Neural crest cell (in vitro differentiated cells): ENCODE measurements at places on chromosomes 3 and 15. TPM values are rescaled to one million over a fixed set of nuclear protein-coding genes. Genes with fewer than 3 reads are reported as not detected.

XCR1 gene
- total RNA-seq: not detected in 2 replicates

CTXN2 gene
- 0.18 and 0.26 TPM in 2 replicates for total RNA-seq

ANKRD34C gene
- not detected in 2 replicates for total RNA-seq

DNA sequence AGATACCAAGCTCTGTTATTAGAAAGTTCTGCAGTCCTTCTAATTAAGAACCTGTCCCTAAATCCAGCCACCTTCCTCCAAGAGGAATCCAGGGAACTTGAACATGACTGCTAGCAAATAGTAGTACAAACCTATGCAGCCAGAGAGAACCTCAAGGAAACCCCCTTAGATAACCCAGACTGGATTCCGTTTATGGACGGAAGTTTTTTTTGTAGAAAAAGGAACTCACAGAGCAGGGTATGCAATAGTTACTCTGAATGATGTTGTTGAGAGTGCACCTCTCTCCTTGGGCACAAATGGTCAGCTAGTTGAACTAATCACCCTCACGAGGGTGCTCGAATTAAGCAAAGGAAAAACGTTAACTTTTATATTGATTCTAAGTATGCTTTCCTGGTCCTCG lies 40.8 kb downstream of the TM4SF18 start:
- DNase-seq: no peak

GRCh38 chr3:161049683-161050248 lies 55.4 kb downstream of the B3GALNT1 start:
- DNase-seq: no peak

DNA sequence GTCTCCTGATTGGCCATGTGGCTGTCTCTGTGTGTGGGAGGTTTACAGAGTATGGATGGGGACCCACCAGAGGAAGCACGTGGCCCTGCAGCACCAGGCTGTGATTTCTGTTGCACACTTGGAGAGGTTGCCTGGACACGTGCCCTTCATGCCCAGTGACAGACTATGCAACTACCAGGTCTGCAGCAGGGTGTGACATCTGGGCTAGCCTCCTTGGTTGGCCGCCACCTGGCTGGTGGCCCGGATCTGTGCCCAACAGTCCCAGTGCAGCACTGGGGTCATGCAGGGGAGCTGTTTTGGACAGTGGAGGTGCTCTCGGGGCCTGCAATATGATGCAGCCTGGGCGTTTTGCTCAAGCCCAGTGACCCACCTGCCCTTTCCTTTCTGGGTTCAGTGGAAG lies 212.5 kb downstream of the UBE3A start:
- DNase-seq: no peak

- no peak for DNase-seq
Observed at GRCh38 chr15:100199711-100200286, 142.0 kb downstream of the ADAMTS17 start.

HCN4 gene
- total RNA-seq: 4.0 and 4.1 TPM in 2 replicates

DNA sequence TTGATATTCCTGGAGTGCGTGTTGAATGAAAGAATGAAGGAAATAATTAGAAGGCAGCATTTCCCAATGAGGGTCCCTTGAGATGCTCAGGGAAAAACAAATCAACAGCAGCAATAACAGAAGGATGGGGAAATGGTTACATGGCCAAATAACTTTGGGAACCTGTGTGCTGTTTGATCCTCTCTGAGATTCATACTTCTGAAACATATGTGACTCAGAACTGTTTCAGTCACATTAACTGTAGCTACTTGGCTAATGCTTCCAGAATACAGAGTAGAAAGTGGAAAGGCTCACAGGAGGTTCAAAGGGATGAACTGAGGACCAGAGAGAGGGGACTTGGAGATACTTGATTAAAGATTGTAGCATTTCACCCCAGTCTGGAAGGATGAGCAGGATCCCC lies 258.2 kb downstream of the SLCO3A1 start:
- no peak for DNase-seq

- DNase-seq: no peak
Observed at GRCh38 chr15:87827131-87827530, 429.4 kb downstream of the NTRK3 start.

LRRC2 gene
- total RNA-seq: 0.12 TPM in 1 of 2 replicates, not detected in the other

DNA sequence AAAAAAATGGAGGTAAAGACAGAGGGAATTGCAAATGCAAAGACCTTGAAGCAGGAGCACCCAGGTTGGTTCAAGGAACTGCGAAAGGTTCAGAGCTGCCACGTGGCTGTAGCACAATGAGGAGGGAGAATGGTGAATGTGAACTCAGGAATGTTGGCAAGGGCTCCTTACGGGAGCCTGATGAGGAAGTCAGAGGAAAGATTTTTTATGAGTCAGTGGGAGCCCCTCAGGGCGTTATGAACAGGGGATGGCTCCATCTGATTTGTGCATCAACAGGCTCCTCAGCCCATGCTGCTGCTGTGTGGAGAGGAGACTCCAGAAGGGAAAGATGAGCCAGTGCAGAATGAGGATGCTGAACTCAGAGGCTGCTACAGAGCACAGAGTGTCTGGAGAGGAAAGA lies 194.4 kb downstream of the ARRDC4 start:
- no peak for DNase-seq

DNA sequence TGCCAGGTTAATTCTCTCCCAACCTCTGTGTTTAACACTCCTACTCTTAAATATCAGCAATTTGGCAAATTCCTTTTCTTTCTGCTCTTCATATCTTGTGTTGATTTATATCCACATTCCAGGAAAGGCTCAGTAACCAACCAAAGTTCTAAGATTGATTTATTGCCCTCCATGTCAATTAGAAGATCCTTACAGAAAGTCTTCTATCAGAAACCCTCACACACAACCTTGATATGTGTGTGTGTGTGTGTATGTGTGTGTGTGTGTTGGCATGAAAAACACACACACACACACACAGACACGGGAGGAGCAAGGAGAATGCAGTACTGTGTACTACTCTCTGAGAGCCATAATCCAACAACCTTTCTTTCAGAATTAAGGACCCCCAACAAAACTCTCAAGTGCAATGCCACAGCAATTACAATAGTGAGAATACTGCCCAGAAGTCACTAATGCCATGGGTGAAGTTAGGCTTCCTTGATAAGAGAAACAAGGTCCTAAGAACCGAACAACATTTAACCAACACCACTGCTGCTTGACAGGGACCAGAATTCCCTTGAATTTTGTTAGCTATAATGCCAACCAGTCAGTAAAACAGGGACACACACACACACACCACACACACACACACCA lies 1.1 kb downstream of the LSAMP start:
- peak; percentile 4 for DNase-seq

GRCh38 chr15:32105258-32106241 lies 75.2 kb downstream of the CHRNA7 start:
- no peak for DNase-seq

MNS1 gene
- total RNA-seq: 7.9 and 9.6 TPM in 2 replicates

GRCh38 chr3:101902041-101902440 lies 52.7 kb downstream of the NFKBIZ start:
- no peak for DNase-seq

DNA sequence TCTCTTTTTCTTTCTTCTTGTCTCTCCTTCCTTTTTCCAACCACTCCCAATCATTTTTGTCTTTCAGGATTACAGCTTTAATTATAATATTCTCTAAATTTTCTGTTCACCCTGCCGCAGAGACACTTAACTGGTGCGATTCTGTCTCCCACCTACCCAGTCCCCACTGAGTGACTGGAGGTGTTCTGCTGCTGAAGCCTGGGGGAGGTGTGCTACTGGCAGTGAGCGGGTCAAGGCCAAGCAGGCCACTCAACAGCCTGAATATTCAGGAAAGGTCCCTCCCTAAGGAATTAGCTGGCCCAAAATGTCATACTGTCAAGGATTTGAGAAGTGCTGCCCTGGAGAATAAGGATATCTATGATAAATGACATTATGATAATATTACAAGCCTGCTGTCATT lies 126.5 kb downstream of the GABRG3 start:
- DNase-seq: no peak

SCN11A gene
- 0.48 and 0.63 TPM in 2 replicates for total RNA-seq

XXYLT1 gene
- 41.1 and 41.2 TPM in 2 replicates for total RNA-seq

UBL7 gene
- total RNA-seq: 43.7 and 50.1 TPM in 2 replicates

MOBP gene
- total RNA-seq: not detected in 2 replicates

GRCh38 chr3:128113817-128114794 lies 9.5 kb downstream of the RUVBL1 start:
- DNase-seq: no peak

VPS18 gene
- 26.9 and 28.2 TPM in 2 replicates for total RNA-seq

DNA sequence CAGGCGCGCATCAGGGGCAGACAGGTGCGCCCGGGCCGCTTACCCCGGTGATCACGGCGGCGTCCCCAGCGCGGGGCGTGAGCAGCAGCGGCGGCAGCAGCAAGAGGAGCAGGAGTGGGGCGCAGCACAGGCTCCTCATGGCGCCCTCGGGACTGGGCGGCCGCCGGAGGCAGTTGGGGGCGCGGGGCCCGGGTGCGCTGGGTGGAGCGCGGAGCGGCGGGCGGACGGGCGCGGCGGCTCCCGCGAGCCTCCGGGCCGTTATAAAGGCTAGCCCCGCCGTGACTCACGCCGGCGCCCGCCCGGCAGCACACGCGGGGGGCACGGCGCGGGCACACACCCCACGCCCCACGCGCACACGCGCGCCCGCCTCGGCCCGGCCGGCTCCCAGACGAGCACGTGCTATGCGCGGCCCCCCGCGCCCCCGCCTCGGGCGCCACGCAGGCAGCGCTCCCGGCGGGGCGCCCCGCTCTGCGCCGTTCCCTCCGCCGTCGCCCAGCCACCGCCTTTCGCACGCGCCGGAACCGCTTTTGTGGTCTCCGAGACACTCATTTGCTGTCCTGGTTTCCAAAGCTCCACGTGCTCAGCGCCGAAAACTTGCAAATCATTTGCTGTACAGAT lies at the start of gene PROK2:
PROK2 (minus strand) TSS at position 235 of the 618 bp plus-strand sequence; CDS start at position 139, 96 bp downstream.
- no peak for DNase-seq

- DNase-seq: no peak
Observed at GRCh38 chr3:47024932-47025331, 45.5 kb downstream of the NBEAL2 start.

EXD1 gene
- total RNA-seq: not detected in 2 replicates

PIK3CB gene
- 11.8 and 14.4 TPM in 2 replicates for total RNA-seq

- DNase-seq: no peak
Observed at GRCh38 chr15:62666046-62666445, 376.5 kb upstream of the TPM1 start.

- DNase-seq: no peak
Observed at GRCh38 chr3:142418926-142419592, 28.8 kb downstream of the XRN1 start.

- DNase-seq: no peak
Observed at GRCh38 chr15:92724144-92724543, 68.6 kb upstream of the FAM174B start.

NSUN3 gene
- total RNA-seq: 12.0 and 13.0 TPM in 2 replicates

- DNase-seq: no peak
Observed at GRCh38 chr3:152921351-152921750, 86.4 kb downstream of the P2RY1 start.

DNA sequence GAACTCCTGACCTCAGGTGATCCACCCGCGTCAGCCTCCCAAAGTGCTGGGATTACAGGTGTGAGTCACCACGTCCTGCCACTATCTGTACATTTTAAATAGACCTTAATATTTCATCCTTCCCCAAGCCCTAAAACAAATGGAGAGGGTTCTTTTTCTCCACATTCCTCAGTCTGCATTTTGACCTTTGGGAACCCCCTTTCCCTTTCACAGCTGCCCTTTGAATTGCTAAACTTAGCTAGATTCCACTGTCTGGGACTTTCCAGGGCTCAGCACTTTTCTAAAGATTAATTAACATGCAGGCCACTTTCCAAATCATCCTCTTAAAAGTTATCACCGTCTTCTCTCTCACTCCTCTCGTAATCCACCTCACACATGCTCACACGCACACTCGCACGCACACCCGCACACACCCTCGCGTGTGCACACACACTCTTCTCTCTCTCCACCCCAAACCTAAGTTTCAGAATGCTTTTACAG lies 124.2 kb downstream of the TMCO5A start:
- no peak for DNase-seq

- no peak for DNase-seq
Observed at GRCh38 chr3:107045791-107046190, 331.4 kb upstream of the CCDC54 start.

SNTN gene
- not detected in 2 replicates for total RNA-seq

DNA sequence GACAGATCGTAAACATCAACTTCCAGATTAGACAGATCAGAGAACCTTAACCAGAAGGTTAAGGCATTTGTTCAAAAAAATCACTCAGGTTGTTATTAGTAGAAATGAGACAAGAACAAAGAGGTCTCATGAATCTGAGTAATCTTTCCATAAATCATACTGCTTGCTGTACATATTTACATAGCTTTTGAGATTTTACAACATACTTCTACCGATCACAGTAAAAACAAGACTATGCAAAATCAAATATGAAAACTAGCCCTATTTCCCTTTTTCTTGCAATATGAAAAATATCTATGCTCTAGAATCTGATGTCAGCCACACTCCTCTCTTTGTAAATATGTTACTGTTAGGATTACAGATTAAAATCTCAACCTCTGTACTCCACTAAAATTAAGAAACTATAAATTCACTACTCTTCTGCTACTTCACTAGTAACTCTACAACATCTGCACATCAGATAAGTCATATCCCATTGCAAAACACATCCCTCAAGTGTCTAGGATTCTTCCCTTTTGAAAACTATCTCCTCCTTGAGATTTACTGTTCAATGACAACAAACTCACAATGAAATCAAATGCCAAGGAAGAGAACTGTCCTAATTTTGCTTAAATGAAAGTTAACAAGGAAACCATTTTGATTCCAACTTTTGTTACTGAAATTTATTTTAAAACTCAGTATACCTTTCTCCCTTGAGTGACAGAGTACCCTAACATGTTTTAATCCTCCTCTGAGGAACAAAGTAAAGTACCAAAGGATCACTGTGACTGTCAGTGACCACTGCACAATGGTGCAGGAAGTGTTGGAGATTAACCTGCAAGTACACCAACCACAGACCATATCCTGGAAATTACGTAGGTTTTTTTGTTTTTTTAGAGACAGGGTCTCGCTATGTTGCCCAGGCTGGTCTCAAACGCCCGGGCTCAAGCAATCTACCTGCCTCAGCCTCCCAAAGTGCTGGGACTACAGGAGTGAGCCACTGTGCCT lies 12.8 kb downstream of the DCUN1D1 start:
- DNase-seq: no peak

CCDC13 gene
- total RNA-seq: 1.5 and 2.0 TPM in 2 replicates

GRCh38 chr15:65101411-65101890 lies 13.5 kb downstream of the UBAP1L start:
- DNase-seq: peak; percentile 84

ADGRG7 gene
- total RNA-seq: not detected in 2 replicates

TMEM42 gene
- total RNA-seq: 8.0 and 9.5 TPM in 2 replicates

MCF2L2 gene
- total RNA-seq: 1.5 and 2.1 TPM in 2 replicates
